AG04450 (cell line): ENCODE measurements at places on chromosomes 11 and 22.

- no peak for DNase-seq
These were observed 15.6 kb upstream of the RDX start for GRCh38 chr11:110311783-110312579.

GRCh38 chr11:7437696-7438095, 47.6 kb upstream of the OLFML1 start:
- DNase-seq, result no peak

DNA sequence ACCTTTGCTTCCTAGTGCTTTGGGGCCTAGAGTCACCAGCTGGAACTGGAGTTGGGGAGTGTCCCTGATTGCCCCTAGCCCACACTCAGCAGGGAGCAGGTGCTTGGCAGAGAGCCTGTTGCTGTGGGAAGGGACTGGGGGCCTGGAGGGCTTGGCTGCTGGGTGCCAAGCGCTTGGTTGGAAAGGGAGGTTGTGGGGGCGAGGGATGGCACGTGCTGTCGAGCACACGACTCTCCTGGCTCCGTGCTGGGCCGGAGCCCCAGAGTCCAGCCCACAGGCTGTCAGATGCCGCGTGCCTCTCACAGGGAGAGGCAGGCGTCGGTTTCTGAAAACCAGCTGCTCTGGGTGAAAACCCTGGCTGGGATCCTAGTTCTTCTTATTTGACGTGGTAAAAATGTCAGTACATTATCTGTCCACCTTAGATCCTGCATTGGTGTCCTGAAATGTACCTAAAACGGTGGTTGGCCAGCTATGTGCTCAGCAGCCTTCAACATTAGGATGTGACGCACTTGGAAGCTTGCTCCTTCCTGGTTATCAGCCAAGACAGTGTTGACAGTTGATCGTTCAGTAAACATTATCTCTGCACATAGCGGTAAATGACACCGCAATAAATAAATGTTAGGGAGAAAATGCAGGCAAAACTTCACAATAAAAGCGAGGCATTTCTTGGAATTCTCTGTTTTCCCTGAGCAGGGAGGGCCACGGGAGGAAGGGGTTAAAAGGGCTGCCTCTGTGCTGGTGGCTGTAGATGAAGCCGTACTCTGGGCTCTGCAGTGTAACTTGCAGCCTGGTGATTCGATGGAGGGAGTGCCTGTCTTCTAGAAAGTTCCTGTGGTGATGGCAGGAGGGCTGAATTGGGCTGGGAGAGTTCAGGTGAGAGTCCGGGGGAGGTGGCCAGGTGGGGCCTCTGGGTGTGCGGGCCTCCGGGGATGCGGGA, 29.2 kb downstream of the GRAMD4 start:
- peak; percentile 50 for DNase-seq

DNA sequence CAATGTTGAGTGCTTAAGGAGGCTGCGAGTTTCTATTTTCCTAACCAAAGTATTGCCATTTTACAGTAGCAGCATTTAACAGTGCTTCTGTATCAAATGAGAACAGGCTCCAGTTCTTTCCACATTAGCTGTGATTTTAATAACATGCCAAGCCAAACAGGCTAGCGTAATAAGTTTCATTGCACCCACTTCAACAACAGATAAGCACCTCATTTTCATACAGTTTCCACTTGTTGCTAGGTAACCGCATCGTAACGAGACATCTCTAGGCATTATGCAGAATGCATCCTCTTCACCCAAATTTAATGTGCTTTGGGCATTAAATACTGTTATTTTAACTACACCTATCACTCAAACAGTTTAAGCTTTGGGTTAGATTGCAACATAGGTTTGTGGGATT, 79.0 kb downstream of the CADM1 start:
- no peak for DNase-seq

DNA sequence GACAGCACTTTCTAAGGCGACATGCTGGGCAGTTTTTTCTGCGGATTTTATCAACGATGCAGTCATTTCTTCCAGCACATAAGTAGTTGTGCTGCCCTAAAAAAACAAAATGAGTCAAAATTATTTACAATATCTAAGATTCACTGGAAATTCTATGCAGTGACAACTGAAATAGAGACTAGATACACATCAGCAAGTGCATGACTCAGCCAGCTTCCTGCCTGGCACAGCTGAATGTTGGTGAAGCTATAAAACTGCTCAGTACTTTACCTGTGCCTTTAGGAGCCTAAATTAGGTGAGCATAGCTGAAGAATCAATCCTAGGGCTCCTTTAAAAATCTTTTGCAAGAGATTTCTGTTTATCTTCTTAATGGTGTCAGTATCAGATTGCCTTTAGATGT, 37.8 kb downstream of the PGR start:
- no peak for DNase-seq

- peak; percentile 43 for DNase-seq
These were observed 97.7 kb downstream of the RBFOX2 start for GRCh38 chr22:35930933-35931332.

GRCh38 chr22:43413826-43414225, 2.0 kb downstream of the MPPED1 start:
- no peak for DNase-seq

- DNase-seq, result no peak
These were observed 65.3 kb downstream of the PRDM11 start for GRCh38 chr11:45211732-45212131.

DNA sequence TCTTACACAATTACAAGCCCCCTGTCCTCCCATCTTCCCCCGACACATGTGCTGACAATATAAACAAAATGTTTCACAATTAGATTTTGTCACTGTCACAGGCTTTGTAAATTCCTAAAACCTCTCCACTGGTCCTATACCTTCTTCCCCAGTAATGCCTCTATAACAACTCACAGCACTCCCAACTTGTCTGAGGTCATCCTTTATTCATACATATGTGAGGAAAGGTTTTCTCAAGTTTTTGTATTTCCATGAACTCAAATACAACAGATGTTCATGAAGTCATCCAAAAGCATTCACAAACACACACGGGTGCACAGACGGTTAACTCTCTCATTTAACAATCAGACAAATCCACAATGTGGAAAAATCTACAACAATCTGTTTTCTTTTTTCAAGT, 1.9 kb downstream of the OR52H1 start:
- DNase-seq, result peak; percentile 13
